ENCODE measurements at places on chromosomes 5 and 9.
A peak's percentile ranks its signal among the peaks of the same experiment; 100 is the strongest.

GRCh38 chr9:121989010-121989409 lies 104.1 kb downstream of the TTLL11 start:
- peak; percentile 47 for DNase-seq

GRCh38 chr9:97535771-97536170 lies 34.3 kb downstream of the TMOD1 start:
- DNase-seq: no peak

GRCh38 chr9:128125580-128126354 lies 1.8 kb downstream of the PTGES2 start:
- no peak for DNase-seq

- DNase-seq: no peak
Observed at GRCh38 chr9:27880156-27880555, 306.9 kb upstream of the C9orf72 start.

DNA sequence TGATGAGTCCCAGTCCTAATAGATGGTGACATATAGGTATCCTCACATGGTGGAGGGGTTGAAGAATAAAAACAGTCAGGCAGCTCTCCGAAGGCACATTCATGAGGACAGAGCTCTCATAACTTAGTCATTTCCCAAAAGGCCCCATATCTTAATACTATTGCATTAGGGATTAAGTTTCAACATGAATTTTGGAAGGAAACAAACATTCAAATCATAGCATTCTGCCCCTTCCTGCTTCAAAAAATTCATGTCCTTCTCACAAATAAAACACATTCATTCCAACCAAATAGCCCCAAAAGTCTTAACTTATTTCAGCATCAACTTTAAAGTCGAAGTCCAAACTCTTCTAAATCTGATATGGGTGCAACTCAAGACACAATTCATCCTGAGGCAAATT lies 277.2 kb upstream of the NR4A3 start:
- DNase-seq: no peak

DNA sequence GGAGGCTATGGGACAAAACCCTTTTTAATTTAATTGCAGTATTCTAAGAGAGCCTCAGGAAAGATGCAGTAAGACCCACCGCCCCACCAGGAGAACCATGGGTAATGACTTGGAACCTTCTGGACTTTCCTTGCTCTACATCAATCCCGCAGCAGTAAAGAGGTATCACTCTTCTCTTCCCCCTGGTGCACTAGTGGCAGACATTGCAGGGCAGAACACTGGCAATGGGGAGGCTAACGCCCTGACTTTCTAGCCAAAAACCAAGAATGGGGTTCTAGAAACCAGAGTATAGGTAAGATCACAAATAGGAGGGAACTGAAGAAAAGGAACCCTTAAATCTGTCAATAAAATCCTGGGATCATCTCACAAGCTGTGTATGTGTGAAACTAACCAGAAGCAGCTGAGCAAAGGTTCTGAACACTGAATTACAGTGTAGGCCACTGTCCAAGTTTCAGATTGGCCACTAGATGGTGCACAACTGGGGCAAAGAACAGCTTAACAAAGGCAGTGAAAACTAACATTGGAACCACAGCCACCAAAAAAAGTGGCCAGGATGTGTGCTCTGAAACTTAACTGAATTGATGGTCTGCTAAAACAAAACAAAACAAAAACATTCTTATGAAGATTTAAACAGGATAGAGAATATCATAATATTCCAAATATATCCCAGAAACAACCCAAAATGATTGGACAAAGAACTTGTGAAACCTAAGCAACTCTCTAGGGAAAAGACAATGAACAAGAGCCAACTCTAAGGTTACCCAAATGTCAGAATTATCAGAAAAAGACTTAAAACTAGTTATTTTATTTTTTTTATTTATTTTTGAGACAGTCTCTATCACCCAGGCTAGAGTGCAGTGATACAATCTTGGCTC lies 6.6 kb upstream of the FAM151B start:
- peak; percentile 52 for DNase-seq

DNA sequence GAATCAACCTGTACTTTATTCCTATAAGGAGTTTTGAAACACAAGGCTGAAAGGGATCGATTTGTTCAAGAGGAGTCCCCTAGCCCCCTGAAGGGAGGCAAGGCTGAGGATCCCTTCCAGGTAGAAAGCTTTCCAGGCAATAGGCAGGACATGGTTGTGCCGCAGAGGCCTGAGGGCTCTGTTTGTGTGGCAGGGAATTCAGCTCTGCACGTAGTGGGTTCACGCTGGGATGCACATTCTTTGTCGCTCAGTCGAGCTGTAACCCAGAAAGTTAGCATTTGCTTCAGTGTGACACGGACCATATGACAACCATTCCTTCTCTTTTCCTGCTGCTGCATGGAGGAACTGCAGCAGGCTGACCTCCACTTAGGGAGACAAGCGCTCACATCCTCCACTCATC lies 65.6 kb upstream of the TRIO start:
- no peak for DNase-seq

DNA sequence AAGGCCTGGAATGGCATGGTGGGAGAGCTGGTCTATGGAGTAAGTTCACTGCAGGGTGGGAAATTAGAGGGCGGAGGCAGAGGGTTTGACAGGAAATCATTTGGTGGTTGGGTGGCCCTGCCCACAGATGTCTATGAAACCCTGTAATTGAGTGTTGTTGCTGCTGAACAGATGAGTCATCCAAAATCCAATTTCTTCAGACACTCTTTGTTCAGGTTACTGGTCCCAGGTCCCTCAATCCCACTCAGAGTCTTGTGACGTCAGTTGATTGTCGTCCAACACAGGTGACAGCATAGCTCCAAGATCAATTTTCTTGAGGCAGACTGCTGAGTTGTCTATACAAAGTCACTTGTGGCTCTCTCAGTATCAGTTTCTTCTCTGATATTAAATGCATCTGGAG lies 208.6 kb downstream of the GRIA1 start:
- DNase-seq: peak; percentile 54

- DNase-seq: peak; percentile 84
Observed at GRCh38 chr9:108443741-108444140, 412.0 kb downstream of the ACTL7B start.

DNA sequence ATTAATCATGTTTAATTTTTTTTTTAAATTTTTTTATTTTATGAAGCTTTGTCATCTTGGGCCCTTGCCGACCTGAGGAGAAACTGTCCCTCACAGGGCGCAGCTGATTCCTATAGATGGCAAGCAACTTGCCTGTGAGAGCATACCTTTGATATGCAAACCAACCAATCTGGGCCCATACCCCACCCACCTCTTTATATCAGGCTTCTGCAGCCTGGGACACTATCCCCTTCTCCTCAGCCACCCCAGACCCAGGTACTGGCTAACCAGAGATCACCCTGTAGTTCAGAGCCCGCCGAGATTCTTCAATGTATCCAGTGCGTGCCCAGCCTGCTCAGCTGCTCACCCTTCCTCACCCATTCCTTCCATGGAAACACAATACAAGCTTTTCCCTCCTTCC lies 18.7 kb upstream of the AGGF1 start:
- no peak for DNase-seq

DNA sequence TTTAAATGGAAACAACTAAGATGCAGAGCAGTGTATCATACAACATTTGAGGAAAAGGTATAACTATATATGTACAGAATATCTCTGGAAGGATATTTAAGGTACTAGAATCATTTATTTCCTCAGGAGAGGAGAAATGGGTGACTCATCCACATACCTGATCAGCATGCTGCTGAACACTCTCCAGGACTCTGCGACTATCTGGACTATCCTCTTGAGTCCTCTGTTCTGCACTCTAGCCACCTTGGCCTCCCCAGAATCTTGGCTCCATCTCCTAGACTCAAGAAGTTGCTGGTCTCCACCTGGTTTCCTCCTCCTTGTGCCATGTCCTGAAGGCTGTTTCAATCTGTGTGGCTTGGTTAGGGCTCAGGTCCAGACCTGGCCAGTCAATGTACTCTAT lies 8.8 kb upstream of the PRDM6 start:
- no peak for DNase-seq

DNA sequence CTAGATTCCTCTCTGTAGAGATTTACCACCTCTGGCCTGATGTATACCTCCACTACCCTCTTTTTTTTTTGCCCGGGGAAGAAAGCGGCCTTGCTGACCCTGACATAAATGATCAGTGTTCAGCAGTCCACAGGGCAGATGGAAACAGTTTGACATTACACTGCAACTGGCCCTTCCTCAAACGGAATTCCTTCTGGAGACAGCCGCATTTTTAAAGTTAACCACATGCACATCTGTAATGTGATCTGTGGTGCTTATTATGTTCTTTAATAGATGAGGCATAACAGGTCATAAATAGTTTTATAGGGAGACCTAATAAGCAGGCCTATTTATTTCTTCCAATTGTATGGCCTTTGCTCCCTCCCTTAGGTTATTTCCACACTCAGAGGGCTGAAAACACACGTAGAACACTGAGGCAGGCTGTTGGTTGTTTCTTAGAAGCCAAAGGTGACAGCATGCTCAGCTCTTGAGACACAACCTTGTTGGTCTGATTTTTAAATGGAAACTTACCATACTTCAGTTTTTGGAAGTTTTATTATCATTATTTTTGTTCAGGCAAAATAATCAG lies 84.0 kb upstream of the APC start:
- no peak for DNase-seq

- no peak for DNase-seq
Observed at GRCh38 chr9:81397481-81398381, 291.6 kb downstream of the TLE1 start.

DNA sequence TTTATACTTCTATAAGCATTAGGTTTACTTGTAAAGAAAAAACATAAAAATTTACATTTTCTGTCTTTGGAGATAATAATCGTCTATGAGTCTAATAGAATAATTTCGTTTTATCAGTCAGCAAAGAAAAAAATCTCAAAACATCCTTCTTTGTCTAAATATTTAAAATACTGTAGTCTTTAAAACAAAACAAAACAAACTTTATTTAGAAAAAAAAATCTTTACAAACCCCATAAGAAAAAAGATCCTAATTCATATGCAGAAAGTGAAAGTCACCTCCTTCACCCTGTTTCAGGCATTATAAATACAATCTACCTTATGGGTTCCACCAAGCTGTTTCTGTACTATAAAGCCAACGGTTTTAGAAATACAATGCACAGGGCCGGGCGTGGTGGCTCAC lies 5.6 kb downstream of the LARS1 start:
- no peak for DNase-seq

- peak; percentile 91 for DNase-seq
Observed at GRCh38 chr9:76374783-76375559, 19.3 kb downstream of the RFK start.

DNA sequence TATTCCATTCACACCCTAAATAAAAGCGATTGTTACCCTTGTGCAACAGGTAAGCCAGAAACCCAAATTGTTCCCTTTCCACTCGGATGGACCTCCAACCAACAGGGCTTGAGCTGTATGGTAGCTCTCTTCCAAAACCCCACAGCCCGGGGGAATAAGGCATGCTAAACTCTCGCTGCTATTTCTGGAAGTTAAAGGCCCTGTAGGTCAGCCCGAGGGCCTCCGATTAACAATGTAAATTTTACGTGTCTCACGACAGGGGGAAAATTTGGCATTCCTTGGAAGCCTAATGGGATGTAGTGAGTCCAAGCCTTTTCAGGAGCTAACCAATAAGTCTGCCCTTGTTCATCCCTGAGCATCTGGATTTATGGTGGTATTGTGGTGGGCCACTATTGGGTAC lies 26.0 kb downstream of the CNOT8 start:
- DNase-seq: no peak

- DNase-seq: no peak
Observed at GRCh38 chr5:113240951-113241726, 193.7 kb downstream of the TSSK1B start.

GRCh38 chr9:18056269-18056992 lies 417.5 kb upstream of the ADAMTSL1 start:
- DNase-seq: no peak

GRCh38 chr9:81686614-81687520 lies 2.5 kb downstream of the TLE1 start:
- peak; percentile 81 for DNase-seq

GRCh38 chr5:137300411-137301240 lies 198.5 kb downstream of the SPOCK1 start:
- peak; percentile 64 for DNase-seq

- DNase-seq: no peak
Observed at GRCh38 chr5:4855880-4856279, 284.2 kb upstream of the ADAMTS16 start.

- peak; percentile 58 for DNase-seq
Observed at GRCh38 chr5:126970517-126971017, 59.8 kb downstream of the MARCHF3 start.

DNA sequence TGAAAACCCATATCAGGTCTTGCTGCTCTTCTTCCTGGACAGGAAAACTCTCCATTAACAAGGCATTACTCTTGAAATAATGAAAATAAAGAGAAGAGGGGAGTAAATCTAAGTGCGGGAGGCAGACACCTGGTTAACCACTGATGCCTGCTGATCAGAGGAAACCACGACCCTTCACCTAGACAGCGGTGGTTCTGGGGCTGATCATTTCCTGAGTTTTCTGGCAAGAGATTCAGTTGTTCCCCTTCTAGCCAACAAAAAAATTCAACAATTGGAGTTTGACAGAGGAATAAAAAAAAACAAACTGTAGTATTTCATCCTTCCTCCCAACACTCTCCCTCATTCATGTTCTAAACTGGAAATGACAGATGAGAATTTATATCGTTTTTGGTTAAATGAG lies 3.0 kb downstream of the RLN2 start:
- DNase-seq: peak; percentile 10

DNA sequence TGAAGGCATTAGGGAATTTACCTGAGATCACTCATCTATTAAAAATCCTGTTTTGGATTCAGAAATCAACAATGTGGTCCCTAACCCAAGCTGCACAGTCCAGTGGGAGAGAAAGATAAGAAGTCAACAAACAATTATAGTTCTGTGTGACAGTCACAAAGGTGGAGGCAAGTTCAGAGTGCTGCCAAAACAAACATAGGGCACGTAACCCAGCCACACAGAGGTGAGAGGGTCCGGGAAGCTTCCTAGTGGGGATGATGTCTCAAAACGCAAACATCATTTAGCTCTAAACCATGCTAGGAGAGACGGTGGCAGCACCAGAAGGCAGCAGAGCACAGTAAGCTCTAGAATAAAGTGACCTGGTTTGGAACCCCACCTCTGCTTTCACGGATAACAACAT lies 158.9 kb downstream of the MAPKAP1 start:
- DNase-seq: no peak

DNA sequence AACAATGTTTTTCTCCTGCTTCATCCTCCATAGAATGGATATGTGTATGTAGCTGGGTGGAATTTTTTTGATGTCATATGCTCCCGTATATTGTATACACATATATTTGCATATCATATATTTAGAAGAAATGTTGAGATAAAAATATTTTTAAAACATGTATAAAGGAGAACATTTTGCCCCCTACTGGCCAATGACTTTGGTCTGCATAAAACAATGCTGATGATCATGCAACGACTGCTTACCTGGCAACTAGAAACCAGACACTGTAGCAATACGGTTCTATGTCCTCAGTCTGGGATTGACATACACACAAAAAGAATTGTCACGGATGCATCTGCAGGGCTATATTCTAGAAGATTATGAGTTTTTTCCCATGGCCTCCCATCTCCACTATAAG lies 503.6 kb downstream of the ELAVL2 start:
- no peak for DNase-seq

- DNase-seq: no peak
Observed at GRCh38 chr5:117262572-117263131, 688.0 kb upstream of the SEMA6A start.

- DNase-seq: peak; percentile 25
Observed at GRCh38 chr5:112960315-112960714, 16.3 kb upstream of the DCP2 start.
